ENCODE measurements at places on chromosomes 6 and 20.
A peak's percentile ranks its signal among the peaks of the same experiment; 100 is the strongest.

DNA sequence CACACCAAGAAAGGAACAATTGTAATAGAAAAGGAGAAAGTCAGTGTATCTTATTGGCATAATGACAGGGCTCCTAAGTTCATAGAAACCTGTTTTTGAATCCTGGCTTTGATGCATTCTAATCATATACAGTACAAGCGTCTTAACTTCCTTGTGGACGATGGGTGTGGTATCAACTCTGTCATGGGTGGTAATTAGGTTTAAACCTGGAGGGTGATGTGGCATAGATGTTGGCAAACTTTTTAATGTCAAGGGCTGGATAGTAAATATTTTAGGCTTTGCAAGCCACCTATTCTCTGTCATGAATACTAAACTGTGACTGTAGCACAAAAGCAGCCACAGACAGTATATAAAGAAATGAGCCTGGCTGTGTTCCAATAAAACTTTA, 138.7 kb upstream of the EDN1 start:
- no peak for DNase-seq

DNA sequence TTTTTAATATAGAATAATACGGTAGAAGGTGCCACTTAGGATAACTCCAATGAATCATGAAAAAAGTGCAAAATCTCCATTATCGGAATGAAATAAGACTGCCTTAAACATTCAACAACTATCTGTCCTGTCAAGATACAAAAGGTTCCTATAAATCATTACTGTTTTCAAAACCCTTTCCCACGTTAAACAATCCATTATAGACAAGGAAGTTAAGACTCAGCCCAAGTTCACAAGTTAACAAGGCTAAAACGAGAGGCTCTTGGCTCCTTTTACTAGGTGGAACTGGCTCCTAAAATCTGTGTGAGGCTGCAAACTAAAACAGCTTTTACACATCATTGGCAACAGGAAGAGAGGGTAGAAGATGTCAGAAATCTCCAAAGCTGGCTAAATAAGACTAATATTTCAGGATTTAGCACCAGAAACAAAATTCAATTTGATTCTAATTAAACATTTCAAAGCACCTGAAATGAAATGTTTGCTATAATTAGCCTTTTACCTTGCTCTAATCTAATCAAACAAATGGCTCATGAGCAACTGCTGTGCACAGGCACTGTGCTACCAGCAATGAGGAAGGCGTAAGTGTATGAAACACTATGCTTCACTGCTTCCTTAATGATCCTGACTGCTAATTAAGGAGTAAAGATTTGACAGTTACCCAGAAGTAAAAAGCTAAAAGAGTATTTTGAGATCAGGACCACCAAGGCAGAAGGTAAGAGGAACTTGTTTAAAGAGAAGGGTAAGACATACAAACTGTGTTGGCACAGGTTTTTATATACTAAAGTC, 109.7 kb downstream of the DST start:
- DNase-seq: no peak

GRCh38 chr6:23445157-23445710, 680.8 kb upstream of the NRSN1 start:
- no peak for DNase-seq

GRCh38 chr6:41654698-41655151, 16.5 kb downstream of the MDFI start:
- DNase-seq: no peak

- DNase-seq: no peak
Measured at GRCh38 chr6:3409699-3410384, 47.0 kb downstream of the SLC22A23 start.

GRCh38 chr6:169097381-169097959, 156.2 kb downstream of the THBS2 start:
- DNase-seq: no peak

DNA sequence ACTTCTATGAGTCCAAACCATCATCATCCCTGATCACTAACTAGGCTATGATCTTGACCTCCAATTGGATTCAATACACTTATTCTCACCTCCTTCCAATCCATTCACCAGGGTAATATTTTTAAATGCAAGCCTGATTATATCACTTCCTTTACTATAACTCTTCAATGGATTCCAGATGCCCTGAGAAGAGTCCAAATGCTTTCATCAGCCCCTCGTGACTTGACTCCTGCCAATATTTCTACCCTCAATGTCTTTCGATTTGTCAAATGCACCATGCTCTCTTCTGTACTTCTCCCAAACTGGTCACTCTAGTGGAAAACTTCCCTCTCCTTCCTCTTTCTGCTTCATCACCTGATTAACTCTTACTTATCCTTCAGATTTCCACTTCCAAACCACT, 70.8 kb downstream of the CD164 start:
- DNase-seq: no peak

- DNase-seq: no peak
Measured at GRCh38 chr6:47922391-47922790, 140.6 kb downstream of the OPN5 start.

DNA sequence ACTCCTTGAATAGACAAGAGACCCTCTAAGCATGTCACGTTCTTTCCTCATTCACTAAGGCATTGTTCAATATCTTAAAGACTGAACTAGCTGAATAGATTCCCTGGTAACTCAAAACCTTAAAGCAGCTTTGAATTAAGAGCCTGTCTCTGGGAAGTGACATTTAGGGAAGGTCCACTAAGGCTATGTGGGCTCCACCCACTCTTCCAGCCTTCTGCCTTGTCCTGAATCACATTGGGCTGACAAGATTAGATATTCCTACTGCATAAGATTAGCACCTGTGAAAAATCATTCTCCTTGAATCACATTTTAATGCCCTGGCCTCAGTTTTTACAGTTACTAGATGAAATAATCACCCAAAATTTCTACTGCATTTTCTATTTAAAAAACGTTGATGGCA, 36.3 kb downstream of the CLIC5 start:
- DNase-seq: no peak

GRCh38 chr6:155213611-155214372, 50.0 kb upstream of the CLDN20 start:
- DNase-seq: no peak

- DNase-seq: peak; percentile 33
Measured at GRCh38 chr20:41029150-41029901, 704 bp downstream of the TOP1 start.

DNA sequence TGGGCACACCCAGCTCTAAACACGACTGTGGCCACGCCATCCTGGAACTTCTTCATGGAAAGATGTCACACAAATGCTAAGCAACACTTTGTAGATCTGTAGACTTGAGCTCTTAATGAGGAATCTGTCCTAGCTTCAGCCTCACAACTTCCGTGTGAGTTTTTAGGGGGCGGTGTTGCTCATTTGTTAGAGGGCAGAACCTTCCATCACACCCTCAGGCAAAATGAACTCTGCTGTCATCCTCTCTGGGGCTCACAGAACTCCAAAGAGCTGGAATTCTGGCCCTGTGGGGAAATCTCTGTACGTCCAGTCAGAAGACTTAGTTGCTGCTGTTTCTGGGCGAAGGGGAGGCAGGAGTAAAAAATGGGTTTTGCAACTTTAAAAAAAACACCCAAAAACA, 49.8 kb downstream of the NRN1 start:
- DNase-seq: no peak

- no peak for DNase-seq
Measured at GRCh38 chr20:58713801-58714339, 21.3 kb downstream of the NPEPL1 start.

DNA sequence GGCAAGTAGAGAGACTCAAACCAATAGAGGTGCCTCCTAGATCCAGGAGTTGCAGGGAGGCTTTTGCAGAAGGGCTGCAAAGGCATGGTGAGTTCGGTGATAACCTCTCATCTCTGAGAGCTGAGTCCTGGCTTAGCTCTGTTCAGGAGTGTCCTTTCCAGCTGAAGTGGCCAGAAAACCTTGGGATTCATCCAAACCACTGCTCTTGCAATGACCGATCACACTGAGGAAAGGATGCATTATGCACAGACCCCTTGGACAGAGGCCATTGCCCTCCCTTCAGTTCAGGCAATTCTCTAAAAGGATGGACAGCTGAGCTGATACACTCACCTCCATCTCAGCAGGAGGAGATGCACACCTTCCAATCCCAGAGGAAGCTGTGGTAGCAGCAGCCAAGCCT, 158.8 kb upstream of the ENPP5 start:
- DNase-seq: no peak

DNA sequence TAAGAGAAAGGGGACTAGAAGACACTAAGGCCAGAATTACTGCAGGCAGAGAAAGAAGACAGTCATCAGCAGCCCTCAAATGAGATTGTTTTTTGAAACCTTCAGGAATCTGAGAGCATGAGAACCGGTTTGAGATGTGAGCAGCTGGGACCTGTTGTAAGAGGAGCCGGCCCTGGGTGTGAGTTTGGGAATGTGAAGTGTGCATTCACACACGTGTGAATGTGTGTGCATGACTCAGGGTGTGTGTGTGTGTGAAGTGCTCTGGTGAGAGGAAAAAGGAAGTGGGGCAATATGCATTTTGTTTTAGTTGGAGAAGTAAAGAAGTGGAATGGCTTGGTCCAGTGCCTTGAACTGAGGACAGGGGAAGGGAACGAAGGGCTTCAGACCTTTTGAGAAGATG, 4.3 kb downstream of the SCUBE3 start:
- no peak for DNase-seq

- DNase-seq: no peak
Measured at GRCh38 chr20:60237981-60238380, 279.8 kb downstream of the CDH26 start.

DNA sequence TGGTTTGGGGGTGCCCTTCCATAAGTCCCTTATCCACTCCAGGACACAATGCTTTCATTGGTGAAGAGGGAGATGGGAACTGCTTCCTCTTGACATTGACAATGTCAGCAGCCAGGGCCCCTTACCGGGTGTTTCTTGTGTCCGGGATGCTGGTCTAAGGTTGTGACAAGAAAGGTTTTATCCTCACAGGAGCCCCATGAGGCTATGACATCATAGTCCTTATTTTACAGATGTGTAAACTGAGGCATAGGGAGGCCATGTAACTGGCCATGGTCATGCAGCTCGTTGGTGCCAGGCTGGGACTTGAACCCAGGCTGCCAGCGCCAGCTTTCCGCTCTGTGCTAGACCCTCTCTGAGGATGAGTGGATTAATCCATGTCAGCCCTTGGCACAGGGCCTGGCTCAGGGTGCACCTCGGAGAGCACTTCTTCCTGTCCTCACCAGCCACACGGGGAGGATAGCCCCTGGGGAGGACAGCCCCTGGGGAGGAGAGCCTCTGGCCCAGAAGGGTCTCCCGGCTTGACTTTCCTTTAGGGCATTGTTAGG, 157.3 kb downstream of the SYCP2 start:
- DNase-seq: no peak

- DNase-seq: no peak
Measured at GRCh38 chr6:125054331-125054730, 92.1 kb downstream of the RNF217 start.

- no peak for DNase-seq
Measured at GRCh38 chr20:14657266-14658005, 320.0 kb upstream of the FLRT3 start.

- DNase-seq: no peak
Measured at GRCh38 chr6:36052097-36052496, 24.5 kb downstream of the MAPK14 start.

- DNase-seq: no peak
Measured at GRCh38 chr6:146850981-146851380, 252.2 kb downstream of the ADGB start.

- no peak for DNase-seq
Measured at GRCh38 chr20:26163890-26164289, 467.2 kb upstream of the ZNF337 start.

DNA sequence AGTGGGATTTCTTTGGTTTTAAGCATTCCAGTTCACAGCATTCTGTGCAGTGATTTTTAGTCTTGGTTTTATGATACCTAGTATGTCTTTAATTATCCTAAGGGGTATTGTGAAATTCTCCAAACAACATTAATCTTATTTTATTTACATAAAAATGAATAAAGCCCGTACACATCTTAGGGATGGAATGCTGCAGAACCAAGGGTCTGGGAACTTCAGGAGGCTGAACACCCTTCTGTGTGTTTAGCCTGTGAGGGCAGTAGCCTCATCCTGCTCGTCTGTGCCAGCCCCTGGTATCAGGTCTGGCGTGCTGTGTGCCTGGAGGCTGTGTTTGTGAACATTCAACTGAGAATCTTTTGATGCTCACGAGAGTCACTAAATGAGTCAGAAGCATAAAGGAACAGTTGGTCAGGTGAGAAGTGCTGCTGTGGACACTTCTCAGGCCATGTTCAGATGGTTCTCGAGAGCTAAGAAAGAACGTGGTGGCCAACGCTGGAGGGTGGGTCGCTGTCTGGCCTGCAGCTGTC, 25.2 kb upstream of the C20orf204 start:
- DNase-seq: no peak

- no peak for DNase-seq
Measured at GRCh38 chr6:28142446-28142845, 763 bp downstream of the ZKSCAN8 start.

- DNase-seq: no peak
Measured at GRCh38 chr20:50197463-50198179, 7.0 kb downstream of the CEBPB start.

- no peak for DNase-seq
Measured at GRCh38 chr6:25277857-25278256, 1.3 kb upstream of the CARMIL1 start.

DNA sequence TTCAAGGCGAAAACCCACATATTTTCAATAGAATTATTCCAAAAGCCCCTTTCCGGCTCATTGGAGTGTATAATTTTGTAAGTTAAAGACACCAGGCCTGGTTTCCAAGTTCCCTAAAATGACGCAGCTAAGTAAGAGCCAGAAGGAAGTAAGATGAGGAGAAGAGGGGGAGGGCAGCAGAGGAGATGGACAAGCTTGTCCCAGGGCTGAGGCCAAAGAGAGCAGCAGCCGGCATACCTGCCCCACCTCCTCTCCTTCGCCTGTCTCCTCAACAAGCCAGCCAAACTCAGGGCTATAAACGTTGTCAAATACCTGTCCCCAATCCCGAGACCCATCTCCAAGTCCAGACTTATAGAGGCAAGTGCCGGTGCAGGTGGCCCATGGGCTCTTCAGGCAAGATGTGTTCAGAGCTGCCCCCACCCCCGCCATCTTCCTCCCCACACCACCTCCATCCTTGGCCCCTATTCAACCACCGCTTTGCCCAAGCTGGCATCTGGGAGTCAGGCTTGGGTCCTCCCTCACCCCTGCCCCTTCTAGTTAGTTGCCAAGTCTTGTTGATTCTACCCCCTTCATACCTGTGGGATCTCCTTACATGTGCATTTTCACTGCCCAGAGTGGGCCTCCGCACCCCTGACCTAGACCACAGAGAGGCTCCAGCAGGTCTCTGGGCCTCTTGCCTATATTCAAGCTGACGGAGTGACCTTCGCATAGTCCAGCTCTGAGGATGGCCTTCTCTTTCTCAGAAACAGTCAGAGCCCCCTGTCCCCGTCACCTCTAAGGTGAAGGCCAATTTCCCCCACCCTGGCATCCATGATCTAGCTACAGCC, 75.7 kb upstream of the SIRPA start:
- no peak for DNase-seq

DNA sequence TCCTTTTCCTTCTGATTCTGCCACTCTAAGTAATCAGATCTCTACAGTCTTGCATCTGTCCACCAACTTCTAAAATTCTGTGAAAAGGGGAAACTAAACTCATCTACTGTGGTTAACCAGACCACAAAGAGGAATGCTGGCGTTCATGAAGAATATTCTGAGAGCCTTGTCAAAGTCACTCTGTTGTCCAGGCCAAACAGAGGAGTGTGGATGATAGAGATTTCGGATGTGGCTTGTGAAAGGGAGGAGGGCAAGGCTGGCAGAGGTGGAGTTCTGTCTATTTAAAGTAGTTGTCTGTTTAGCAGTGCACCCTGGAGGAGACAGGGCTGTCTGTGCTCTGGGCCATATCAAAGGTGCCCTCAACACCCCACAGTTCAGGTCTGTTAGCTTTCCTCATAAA, 33.9 kb downstream of the CCN2 start:
- no peak for DNase-seq
